Stimulated activated CD8-positive, alpha-beta memory T cell treated with anti-CD3 and anti-CD28 coated beads, Interleukin-7, amount 100 ng/mL, for 4 hours (primary cell): ENCODE measurements at places on chromosomes 6 and 20.

DNA sequence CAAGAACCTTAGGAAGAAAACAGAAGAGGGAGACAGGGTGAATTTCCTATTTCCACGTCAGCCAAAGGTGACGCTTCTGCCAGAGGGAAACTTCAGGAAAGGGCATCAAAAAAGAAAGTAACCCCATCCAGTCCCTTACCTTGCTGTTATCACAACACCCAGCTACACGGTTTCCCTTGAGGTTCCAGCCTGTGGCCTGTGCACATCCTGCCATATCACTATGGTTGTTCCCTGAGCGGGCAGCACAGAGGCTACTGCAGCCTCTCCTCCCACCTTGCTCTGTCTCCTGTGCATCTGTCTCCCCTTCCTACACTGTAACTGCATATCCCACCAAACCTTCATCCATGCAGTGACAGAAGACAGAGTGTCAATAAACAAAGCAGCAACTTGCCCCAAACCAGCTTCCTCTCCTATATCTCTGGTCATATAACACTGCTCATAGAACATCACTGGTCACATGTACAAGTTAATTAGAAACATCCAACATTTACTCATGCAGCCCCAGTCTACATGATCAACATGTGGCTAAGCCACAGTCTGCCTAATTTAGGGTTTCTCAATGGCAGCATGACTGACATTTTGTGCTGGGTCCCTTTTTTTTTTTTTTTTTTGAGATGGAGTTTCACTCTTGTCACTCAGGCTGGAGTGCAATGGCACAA lies 54.7 kb downstream of the GFOD1 start:
- no peak for DNase-seq

- no peak for DNase-seq
These were observed 85.4 kb downstream of the SLX4IP start for GRCh38 chr20:10520528-10520927.

GRCh38 chr6:134945045-134945444 lies 4.9 kb downstream of the ALDH8A1 start:
- DNase-seq = no peak

DNA sequence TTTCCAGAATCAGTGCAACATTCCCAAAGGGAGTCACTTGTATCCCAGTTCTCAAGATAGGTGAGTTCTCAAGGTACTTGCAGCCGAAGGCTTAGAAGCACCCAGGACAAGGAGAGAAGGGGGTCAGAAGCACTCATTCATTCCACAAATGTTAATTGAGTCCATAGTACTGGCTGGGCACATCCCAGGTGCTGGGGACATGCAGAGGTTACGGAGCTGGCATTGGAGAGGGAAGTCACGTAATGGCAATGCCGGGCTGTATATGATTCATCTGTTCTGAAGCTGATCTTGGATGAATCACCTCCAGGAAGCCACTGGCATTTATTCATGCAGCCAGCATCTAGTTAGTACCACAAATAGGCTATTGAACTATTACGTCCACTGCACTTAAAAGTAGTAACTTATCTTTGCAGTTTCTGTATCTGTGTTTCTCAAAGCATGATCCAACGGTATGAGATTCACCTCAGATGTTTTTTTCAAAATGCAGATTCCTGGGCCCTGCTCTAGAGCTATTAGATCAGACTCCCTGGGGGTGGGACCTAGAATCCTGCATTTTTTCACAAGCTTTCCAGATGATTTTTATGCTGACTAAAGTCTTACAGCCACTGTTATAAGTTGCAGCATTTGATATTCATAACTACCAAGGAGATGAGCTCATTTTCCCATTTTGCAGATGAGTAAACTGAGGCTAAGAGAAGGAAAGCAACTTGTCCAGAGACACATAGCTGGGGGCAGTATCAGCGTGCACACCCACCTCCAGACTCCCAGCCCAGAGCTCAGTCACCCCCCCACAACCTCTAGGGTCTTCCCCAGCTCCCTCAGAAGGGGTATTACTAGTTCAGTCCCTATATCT lies 44.1 kb upstream of the ID1 start:
- no peak for DNase-seq
